Activated CD8-positive, alpha-beta memory T cell treated with anti-CD3 and anti-CD28 coated beads for 36 hours (primary cell): ENCODE measurements at places on chromosomes 5 and 9. TPM values are rescaled to one million over a fixed set of nuclear protein-coding genes. Genes with fewer than 3 reads are reported as not detected.

Gene SPATA9
- not detected for total RNA-seq

Gene CCDC152
- 13.4 TPM for total RNA-seq

Gene GPR150
- total RNA-seq: 0.38 TPM

Gene GGTA1
- total RNA-seq: not detected

Gene NMUR2
- not detected for total RNA-seq

Gene CDX1
- not detected for total RNA-seq

Gene IL3
- total RNA-seq: 68.7 TPM

Gene KCNIP1
- not detected for total RNA-seq

Gene SLC25A48
- total RNA-seq: not detected

Gene ADAMTSL1
- total RNA-seq: not detected

Gene MYORG
- total RNA-seq: 3.8 TPM

Gene PCDHGA9
- not detected for total RNA-seq

Gene CTSV
- total RNA-seq: 0.08 TPM

Gene PCDHB5
- not detected for total RNA-seq

Gene PHAX
- 52.9 TPM for total RNA-seq

Gene DCAF10
- 14.8 TPM for total RNA-seq

Gene PCDHGA8
- total RNA-seq: not detected

Gene TMOD1
- total RNA-seq: 1.2 TPM

Gene LRRC70
- 0.29 TPM for total RNA-seq

Gene SPACA9
- 1.9 TPM for total RNA-seq

Gene LRRC26
- total RNA-seq: not detected

Gene PFN3
- total RNA-seq: not detected

Gene ANKRD55
- not detected for total RNA-seq

Gene FEM1C
- 13.9 TPM for total RNA-seq

Gene SLC12A7
- 5.3 TPM for total RNA-seq

Gene TAF11L10
- total RNA-seq: not detected

Gene MARCHF3
- 2.6 TPM for total RNA-seq

Gene IFNE
- not detected for total RNA-seq

Gene ENTPD8
- not detected for total RNA-seq

Gene VLDLR
- total RNA-seq: 8.7 TPM

Gene GRIA1
- not detected for total RNA-seq

Gene SLC34A3
- not detected for total RNA-seq

Gene FST
- total RNA-seq: not detected

Gene RGS3
- 122 TPM for total RNA-seq

Gene ERCC6L2
- total RNA-seq: 32.9 TPM

Gene DMGDH
- total RNA-seq: not detected

Gene TCF7
- 24.4 TPM for total RNA-seq

Gene PHPT1
- 104 TPM for total RNA-seq

Gene SGCD
- 0.08 TPM for total RNA-seq

Gene FAT2
- not detected for total RNA-seq

Gene TPM2
- total RNA-seq: 3.7 TPM

Gene LRRTM2
- total RNA-seq: not detected

Gene TAF1L
- not detected for total RNA-seq

Gene HSPB3
- total RNA-seq: not detected
